ENCODE measurements at places on chromosomes 1 and 21.
A peak's percentile ranks its signal among the peaks of the same experiment; 100 is the strongest.

DNA sequence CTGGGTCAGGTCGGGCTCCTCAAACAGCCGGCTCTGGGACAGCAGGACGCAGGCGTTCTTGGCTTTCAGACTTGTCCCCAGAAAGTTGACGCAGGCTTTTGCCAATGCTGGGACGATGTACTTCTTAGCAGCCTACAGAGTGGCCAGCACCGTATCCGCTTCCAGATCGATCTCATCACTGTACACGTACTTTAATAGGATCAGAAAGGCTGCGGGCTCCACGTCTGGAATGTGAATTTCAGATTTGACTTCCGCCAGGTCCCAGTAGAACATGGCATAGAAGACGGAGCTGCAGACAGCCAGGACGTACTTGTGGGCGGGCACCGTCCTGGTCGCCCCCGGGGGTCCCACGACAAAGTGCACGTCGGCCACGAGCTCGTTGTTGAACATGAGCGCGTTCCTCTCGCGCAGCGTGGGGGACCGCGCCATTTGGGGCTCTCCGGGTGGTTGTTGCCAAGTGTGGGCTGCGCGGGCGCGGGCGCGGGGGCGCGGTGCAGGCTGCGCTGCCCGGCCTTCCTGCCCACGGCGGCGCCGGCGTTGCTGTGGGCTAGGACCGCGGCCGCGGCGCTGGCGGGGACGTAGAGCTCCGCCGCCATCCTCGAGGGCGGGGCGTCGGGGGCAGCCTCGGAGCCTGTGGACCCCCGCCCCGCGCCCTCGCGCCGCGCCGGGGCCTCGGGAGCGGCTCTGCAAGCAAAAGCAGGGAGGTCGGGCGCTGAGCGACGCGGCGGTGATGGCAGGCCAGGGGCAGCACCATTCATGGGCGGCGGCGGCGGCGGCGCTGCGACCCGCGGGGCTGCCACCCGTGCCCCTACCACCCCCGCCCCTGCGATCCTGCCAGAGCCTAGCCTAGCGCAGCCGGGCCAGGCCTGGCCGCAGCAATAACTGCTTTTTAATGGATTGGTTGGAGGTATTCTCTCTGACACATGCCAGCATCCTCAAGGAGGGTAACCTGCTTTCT is 10.6 kb downstream of the CNR2 start:
- DNase-seq, result no peak

- peak; percentile 91 for DNase-seq
Observed at GRCh38 chr1:115495625-115496024, 146.1 kb upstream of the VANGL1 start.

- DNase-seq, result no peak
Observed at GRCh38 chr1:154521695-154522094, 19.5 kb upstream of the SHE start.

- DNase-seq, result no peak
Observed at GRCh38 chr1:162258394-162258793, 118.3 kb downstream of the SPATA46 start.

GRCh38 chr1:207034998-207035397 is 2.4 kb upstream of the C1orf116 start:
- peak; percentile 29 for DNase-seq

DNA sequence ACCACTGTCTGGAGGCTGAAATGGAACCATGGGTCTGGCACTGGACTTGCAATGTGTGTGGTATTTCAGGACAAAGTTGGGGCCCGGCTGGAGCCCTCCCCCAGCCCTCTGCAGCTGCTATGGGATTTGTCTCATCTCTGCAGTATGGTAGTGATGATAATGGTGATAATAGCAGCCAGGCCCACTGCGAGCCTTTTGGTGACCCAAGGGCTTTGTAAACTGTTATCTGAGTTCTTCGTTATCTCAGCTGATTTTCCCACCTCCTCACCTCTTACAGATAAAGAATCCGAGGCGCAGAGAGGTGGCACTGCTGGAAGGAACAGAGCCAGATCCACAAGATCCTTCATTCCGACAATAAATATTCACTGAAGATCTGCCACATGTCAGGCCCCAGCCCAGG is 11.7 kb upstream of the WNT4 start:
- DNase-seq, result no peak

DNA sequence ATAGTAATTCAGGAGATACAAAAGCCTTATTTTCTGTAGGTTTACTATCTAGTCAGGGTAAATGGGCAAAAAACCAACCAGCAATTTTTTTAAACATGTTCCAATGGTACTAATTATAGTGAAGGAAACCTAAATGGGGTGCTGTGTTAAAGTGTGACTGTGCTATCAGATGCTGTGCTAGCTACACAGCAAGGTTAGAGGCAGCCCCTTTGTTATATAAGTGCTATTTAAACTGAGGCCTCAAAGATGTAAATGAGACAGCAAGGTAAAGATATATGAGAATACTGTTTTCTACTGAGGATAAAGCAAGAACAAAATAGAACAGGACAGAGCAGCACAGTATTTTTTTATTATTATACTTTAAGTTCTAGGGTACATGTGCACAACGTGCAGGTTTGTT is 305.4 kb upstream of the RGS18 start:
- DNase-seq, result no peak

- DNase-seq, result no peak
Observed at GRCh38 chr1:25456502-25456901, 25.8 kb downstream of the MACO1 start.

- DNase-seq, result no peak
Observed at GRCh38 chr1:151871284-151872030, 17.9 kb upstream of the THEM5 start.

GRCh38 chr1:19086176-19086875 is 123.7 kb downstream of the UBR4 start:
- DNase-seq, result no peak

DNA sequence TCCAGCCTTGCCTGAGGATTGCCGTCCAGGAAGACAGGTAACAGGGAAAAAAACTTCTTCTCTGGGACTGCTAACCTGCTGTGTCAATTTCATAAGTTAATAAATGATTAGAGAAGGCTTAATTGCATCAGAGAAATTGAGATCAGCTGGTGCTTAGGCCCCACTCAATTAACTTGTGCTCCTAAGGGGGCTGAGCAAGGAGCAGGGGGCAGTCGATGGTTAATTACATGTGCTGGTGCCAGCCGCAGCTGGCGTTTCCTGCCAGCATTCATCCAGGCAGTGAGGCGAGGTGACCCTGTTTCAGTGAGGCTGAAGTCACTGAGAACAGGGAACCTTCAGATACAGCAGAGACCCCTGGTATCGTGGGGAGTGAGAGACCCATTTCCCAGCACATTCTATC is 60.0 kb downstream of the FAM163A start:
- no peak for DNase-seq

GRCh38 chr1:113941245-113941559 is 12.1 kb downstream of the HIPK1 start:
- no peak for DNase-seq

GRCh38 chr1:59261537-59261936 is 35.4 kb upstream of the FGGY start:
- peak; percentile 74 for DNase-seq

DNA sequence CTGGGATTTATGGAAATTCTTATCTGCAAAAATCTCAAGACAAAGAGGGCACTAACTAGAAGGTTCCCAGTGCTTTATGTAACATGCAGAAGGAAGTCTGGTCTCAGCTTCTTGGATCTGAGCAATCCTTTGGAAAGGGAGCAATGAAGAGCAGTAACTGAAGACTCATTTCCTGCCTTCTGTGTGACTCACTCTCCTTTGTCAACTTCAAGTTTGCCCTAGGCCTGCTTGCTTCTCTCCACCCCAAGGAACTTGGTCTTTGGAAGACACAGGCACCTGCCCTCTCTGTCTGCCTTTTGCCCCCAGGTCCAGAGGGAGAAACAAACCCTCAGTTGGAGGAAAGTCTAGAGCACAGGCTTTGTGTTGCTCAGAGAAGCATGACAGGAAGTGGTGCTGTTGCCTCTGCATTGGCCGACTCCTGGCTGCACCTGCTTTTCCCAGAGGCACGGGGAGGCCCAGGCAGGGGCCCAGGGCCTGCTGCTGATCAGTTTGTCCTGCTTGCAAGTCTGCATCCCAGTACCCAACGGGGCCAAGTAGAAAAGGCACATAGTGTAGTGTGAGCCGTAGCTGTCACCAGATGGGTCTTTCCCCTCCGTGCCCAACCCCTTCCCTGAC is 137.2 kb downstream of the DHRS3 start:
- peak; percentile 85 for DNase-seq

- no peak for DNase-seq
Observed at GRCh38 chr1:230094746-230095145, 27.7 kb downstream of the GALNT2 start.

GRCh38 chr1:43034195-43034658 is 75.6 kb upstream of the SLC2A1 start:
- DNase-seq, result no peak

- no peak for DNase-seq
Observed at GRCh38 chr1:211487082-211487481, 4.9 kb downstream of the RD3 start.

DNA sequence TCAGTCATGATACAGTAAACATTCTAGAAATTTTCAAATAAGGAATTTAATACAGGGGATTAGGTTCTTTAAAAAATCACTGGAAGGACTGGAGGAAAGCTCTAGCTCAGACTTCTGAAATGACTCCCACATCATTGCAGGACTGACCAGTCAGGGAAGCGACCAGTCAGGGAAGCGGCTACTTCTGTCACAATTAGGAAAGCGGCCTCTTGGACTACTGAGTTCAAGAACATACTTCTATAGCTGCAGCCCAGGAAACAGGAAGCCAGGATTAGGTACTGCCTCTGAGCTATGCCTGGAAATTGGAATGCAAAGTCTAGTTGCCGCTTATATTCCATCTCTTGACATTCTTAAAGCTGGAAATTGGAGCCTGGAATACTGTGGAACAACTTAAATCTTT is 45.5 kb downstream of the USP25 start:
- no peak for DNase-seq

DNA sequence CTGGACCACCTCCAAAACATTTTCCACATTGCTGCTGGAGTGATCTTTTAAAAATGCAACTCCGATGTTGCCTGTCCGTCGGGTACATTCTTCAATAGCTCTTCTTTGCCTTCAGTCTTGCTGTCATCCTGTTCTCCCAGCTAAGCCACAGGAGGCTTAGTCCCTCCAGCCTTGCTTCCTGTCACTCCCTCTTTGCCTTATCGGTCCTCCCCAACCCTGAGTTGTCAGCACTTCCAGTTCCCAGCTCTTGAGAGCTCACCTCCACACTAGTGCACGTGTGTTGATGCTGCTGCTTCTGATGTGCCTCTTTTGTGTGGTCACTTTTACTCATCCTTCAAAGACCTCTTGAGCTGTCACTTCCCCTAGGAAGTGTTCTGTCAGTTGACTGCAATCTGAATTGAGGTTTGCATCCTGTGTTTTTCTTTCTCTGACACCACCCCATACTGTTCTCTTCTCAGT is 15.3 kb downstream of the UCK2 start:
- peak; percentile 73 for DNase-seq
